ENCODE measurements at places on chromosomes 7 and 10.

DNA sequence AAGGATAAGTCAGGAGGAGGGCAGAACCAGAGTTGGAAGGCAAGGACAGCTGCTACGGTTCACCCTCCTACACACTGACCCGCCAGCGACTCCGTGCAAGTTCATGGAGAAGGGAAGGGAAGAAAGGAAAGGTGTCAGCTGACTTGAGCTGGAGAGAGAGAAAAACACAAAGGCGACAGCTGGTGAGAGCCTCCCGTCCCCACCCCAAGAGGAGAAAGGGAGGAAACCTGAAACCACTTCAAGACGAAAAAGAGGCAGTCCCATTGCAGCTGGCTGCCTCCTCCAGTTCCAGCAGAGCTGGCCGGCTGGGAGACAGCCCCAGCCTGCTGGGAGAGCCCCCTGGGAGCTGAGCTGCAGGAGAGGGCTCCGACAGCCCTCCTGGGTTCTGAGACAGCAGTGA, 75.2 kb downstream of the PARD3 start:
- peak; percentile 17 for DNase-seq

DNA sequence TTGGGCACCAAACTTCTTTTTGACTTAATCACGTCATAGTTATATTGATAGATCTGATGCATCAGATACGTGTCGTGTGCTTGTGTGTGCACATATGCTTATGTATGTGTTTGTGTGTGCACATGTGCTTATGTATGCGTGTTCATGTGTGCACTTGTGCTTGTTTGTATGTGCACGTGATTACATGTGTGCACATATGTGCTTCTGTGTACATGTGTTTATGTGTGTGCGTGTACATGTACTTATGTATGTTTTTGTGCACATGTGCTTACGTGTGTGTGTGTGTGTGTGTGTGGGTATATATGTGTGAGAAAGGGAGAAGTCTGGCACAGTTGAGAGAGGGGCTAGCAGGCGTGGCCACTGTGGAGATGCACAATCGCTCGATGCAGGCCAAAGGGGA, 173.4 kb downstream of the WDR37 start:
- no peak for DNase-seq

- DNase-seq = no peak
These were observed 25.1 kb downstream of the POLL start for GRCh38 chr10:101563007-101563406.

GRCh38 chr7:80098795-80099194, 35.8 kb upstream of the GNAI1 start:
- no peak for DNase-seq

- no peak for DNase-seq
These were observed 67.5 kb upstream of the INSIG1 start for GRCh38 chr7:155230169-155230593.

DNA sequence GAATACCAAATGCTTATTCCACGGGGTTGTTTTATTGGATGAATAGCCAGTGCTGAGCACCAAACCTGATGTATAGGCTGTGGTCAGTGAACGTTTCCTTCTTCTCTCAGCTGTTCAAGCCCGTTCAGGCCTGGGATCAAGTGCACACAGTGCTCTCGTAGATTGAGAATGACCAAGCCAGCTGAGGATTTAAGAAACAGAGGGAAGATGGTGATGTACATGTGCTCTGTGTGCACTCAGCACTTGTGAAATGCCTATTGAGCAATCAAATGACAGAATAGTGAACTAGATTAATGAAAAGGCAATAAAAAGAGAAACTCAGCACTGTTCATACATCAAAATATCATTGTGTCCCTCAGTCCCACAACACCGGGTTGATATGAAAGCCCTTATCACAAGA, 302.5 kb downstream of the BMPER start:
- peak; percentile 8 for DNase-seq

DNA sequence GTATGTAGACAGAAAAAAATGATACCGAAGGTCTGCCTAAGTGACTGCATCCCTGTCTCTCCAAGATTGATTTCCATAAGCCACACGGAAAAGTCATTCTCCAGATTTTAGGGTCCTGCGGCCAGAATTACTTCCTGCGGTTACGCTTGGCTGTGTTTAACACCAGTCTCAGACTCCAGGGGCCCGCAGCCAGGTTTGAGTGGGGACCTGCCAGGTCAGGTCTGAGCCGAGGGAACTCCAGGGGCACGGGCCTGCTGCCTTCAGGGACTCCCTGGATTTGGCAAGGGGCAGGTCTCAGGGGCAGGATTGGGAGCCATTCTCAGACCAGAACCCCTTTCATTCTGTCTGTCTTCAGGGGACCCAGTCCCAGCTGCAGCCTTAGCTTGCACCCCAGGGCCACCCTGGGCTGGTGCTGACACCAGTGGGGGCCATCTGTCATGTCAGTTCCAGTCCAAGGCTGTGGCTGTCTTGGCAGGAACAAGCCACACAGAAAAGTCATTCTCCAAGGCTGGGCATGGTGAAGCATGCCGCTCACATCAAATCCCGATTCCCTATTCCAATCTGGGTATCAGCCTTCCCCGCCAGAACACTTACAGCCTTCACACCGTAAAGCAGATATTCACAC, 39.0 kb downstream of the TMEM120A start:
- DNase-seq = no peak

- DNase-seq = no peak
These were observed 516.5 kb upstream of the ANKRD30A start for GRCh38 chr10:36608866-36609265.

GRCh38 chr7:55651057-55651456, 78.8 kb upstream of the VOPP1 start:
- no peak for DNase-seq

DNA sequence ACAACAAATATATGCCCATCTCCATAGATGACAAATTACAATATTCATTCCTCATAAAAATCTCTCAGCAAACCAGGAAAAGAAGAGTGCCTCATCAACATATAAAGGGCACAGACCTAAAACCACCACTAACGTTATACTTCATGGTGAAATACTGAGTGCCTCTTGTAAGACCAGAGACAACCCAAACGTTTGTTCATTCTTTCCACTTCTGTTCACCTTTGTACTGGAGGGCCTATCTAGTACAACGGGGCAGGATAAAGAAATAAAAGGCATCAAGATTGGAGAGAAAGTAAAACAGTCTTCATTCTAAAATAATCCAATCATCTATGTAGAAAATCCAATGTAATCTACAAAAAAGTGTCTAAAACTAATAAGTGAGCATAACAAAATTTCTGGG, 79.1 kb downstream of the LARP4B start:
- no peak for DNase-seq

DNA sequence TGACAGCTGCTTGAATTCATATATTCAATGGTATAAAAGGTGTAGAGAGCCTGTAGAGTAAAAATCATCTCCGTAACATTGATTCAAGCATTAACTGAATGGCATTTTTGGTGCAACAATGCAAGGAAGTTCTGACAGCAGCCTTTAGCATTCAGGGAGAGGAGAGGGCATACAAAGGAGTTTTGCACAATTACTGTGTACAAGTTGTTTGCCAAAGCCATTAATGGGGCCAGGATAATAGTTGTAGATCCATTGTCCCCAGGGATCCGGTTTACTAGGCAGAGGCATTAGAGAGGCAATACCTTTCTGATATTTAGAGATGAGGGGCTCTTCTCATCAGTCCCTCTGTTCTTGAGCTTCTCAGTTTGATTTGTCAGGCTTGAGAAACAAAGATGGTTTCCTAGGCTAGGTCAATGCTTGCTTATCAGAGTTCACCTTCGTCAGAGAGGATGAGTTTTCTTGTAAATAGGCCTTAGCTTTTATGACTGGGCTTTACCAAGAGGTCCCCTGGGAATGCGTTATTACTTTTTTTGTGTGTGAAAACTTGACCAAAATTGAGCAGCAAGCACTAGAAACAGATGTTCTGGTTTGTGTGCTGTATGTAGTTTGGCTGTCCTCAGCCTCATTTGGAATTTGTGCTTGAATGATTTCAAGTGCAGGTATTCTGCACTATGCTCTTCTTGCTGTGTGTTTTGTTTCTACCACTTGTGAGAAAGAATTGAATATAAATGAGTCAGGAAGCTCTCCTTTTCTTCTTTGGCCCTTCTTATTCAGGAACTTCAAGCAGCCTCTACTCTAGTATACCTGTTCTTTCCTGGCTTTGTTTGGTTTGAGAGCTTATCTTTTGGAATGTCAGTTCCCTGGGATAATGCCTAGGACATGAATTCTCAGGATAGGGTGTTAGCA, 32.0 kb downstream of the SND1 start:
- DNase-seq = peak; percentile 41

DNA sequence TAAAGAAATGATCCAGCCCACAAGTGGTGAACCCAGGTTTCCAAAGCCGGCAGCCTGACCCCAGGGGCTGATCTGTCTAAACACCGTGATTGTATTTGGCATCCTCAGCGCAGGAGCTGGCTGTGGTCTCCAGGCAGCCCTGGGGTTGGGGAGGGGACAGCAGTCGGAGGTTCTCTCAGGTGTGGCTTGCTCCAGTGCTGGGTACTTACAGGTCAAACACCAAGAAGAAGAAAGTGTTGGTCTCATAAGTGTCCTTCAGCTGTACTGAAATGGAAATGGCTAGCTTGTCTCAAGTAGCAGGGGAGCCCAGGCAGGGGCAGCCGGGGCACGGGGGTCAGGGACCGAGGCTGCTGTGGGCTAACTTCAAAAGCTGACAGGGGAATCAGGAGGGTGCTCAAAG, 6.0 kb downstream of the PHKG1 start:
- no peak for DNase-seq

DNA sequence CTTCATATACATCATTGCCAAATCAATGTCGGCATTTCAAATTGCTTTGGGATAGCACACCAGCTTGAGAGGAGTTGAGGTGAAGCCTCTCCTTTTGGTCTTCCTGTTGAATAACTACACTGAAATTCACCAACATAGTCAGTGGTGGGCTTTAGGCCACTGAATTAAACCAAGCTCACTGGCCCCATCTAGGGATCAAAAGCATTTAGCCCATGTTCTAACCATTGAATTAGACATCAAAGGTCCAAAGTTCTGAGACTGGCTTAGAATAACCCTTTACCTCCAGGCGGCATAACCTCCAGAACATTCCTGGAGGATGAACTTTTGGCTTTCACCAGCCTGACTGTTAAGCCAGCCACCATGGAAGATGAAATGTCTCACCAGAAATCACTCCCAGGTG, 54.6 kb downstream of the BPGM start:
- peak; percentile 48 for DNase-seq

GRCh38 chr7:22662036-22662435, 65.0 kb upstream of the IL6 start:
- DNase-seq = no peak

DNA sequence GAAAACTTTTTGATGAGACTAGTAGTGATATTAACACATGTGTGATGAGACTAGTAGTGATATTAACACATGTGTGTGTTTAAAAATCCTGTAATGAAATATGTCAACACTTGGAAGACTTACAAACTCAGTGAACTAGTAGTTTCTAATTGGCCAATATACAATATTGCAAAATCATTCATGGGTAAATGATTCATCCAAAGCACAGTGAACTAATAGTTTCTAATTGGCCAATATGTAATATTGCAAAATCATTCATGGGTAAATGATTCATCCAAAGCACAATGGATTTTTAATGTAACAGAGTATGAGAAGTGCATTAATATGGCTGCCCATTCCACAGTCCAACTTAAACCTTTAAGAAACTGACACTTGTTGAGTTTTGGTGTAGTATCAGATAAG, 77.8 kb downstream of the ATAD1 start:
- DNase-seq = peak; percentile 85

DNA sequence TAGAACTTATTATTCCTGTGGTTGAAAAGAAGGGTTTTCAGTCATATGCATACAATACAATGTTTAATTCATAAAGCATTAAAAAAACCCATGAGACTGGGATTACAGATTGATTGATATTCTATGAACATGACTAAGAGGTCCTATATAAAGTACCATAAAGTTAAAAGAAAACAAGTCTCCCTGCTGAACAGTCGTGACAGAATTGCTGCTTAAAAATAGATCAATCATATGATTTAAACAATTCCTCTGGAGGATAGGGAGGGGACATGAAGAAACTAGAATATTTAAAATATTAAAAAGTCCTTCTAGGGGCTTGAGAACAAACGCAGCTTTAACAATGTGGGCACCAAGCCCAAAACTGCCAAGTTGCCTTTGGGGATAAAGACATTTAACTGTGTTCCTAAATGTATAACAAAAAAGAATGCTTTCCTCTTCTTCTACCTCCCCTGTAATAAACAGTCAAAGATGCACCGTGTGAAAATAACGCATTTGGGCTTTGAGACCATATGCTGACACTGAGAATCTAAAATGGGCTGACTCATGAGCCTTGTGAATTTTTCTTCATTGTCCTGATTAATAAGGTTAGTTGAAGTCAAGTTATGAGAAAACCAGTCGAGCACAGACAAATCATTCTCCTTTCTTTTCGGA, 25.8 kb downstream of the TWIST1 start:
- no peak for DNase-seq

GRCh38 chr7:91537260-91538152, 273.3 kb downstream of the FZD1 start:
- no peak for DNase-seq

DNA sequence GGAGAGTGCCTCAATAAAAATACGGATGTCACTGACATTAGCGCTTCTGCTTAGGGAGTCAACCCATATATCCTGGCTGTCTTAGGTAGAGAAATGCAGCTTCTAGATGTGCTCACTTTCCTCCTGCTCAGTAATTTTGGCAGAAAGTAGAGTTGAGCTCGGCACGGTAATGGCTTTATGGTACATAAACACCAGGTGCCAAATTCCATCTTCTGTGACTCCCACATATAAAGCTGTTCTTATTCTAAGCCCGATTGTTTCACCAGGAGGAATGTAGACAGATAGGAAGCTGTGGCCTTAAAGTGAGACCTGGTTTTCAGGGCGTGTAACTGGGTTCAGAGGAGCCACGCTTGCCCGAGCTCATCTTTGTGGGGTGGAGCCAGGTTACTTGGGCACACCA, 143.7 kb downstream of the CREB5 start:
- no peak for DNase-seq

DNA sequence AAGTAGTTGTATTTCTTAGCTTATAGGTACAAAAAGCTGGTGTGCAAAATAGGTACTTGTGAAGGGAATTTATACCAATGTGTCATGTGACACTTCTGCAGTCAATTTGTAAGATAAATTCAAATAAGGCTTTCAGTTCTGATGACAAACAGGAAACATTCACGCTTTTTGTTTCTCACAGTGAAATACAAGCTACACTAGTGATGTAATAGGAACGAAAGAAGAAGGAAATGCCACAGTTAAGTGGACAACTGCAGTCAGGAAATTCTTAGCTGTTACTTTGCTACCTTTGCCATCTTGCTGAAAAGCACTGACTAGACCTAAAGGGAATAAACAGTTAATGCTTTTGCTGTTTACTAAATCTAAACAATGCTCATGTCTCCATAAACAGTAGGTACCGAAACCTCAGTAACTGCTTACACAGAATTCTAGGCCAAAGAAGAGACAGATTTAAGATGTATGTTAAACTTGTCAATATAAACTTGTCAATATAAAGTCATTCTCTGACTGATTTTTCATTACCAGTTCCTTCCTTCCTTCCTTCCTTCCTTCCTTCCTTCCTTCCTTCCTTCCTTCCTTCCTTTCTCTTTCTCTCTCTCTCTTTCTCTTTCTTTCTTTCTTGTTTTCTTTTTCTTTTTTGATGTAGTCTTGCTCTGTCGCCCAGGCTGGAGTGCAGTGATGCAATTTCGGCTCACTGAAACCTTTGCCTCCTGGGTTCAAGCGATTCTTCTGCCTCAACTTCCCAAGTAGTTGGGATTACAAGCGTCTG, 10.1 kb downstream of the OTUD1 start:
- peak; percentile 13 for DNase-seq
